Stimulated activated CD4-positive, alpha-beta T cell treated with anti-CD3 and anti-CD28 coated beads, Interleukin-4, amount 100 ng/mL, for 24 hours (primary cell): ENCODE measurements at places on chromosomes 7 and 10.

- no peak for DNase-seq
These were observed 172.3 kb downstream of the KCND2 start for GRCh38 chr7:120445276-120445675.

DNA sequence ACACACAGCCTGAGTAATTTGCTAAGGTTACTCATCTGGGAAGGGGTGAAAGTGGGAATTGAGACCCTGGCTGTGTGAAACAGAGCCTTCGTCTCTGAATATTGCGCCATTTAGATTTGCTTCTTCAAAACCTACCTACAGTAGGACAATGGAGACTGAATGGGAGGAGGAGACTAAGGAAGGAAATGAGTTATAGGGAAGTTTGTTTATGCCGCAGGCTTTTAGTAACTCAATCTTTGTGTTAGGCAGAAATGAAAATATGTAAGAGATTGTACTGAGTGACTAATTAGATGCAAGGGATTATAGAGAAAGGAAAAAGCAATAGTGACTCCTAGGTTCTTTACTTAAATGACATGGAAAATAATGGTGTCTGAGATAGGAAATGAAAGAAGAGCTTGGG lies 80.2 kb downstream of the KCND2 start:
- no peak for DNase-seq

DNA sequence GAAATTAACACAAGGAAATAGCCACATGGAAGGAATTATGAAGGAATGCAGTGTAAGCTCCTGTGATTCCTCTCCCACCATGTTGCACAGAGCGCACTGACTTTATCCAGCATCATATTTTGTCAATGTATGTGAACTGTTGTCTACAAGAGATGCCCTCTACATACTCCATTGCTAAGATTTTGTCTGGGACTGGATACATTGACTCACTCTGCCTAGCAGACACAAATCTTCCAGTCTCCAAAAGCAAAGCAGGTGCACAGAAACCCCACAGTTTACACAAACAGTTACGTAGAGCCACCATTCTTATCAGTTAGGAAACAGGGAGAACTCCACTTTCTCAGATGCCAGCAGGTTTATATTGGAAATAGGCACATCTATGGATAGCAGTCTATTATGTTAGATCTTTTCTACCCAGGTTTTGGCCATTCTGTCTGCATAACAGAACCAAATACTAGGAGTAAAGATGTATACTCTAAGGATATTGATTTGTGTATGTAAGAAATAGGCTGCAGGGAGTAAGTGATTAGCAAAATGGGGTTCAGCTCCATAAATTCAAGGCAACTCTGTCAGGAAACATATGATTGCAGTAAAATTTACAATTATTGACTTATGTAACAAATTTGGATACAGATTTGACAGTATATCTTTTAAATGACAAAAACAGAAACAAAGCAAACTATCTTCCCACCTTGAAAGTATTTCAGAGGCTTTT lies 1.5 kb downstream of the AKR1C2 start:
- DNase-seq, result no peak

GRCh38 chr10:28545967-28546644 lies 13.2 kb downstream of the WAC start:
- DNase-seq, result no peak

GRCh38 chr10:97726636-97727178 lies 10.2 kb upstream of the ZFYVE27 start:
- DNase-seq, result no peak

DNA sequence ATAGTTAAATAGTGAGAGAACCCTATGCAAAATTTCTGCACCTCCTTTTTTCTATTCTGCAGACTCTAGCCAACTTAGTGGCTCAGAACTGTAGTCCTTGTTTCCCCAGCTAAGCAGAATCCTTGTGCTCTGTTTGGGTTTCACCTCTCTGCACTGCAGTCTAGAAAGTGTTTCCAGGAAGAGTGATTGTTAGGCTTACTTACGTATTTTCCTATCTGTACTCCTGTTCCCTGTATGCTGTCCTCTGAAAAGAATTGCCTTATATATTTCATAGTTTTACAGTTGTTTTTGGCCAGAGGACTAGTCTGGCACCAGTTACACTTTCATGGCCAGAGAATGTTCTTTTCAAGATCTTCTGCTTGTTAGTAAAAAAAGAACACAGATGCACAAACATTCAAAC lies 154.6 kb upstream of the POT1 start:
- no peak for DNase-seq

GRCh38 chr10:124939290-124939689 lies 2.6 kb upstream of the ZRANB1 start:
- DNase-seq, result no peak

GRCh38 chr7:149171892-149172533 lies 23.3 kb upstream of the ZNF282 start:
- no peak for DNase-seq

DNA sequence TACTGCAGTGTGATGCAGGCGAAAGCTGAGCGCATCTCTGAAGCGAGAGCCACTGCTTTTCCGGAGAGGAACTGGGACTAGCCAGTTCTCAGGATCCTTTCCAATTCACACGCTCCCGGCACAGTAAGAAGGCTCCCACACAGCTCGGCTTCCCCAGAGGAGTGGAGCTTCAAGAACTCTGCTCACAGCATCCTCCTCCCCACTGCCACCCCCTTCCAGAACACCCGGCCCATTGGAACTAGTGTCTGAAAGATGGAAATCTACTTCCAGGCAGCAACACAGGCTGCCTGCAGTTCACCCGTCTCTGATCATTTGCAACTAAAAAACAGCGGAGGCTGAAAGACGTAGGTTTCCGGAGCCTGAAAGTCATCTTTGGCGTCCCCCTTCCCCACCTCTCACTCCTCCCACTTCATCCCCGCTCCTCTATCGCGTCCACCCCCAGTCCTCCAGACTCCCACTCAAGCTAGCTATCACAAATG lies at the start of gene DGKB:
TSS of gene DGKB (minus strand) at position 163 of the 479 bp plus-strand sequence.
- no peak for DNase-seq

DNA sequence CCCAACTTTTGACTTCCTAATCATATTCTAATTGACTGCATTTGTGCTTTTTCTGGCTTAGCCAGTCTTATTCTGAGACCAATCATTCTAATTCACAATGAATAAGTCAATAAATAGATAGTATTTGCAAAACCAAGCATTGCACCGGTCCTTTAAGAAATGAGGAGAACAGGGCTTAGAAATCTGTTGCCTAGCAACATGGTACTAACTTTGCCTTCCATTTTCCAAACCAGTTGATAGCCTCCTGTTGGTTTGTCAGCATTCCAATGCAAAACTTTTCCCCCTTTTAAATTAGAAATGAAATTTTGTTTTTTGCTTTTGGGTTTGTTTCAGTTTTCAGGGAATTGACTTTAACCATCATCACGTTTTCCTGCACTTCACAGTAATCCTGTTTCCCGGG lies 603.5 kb upstream of the NRP1 start:
- no peak for DNase-seq

- no peak for DNase-seq
These were observed 11.3 kb upstream of the MRPS24 start for GRCh38 chr7:43880596-43880995.

DNA sequence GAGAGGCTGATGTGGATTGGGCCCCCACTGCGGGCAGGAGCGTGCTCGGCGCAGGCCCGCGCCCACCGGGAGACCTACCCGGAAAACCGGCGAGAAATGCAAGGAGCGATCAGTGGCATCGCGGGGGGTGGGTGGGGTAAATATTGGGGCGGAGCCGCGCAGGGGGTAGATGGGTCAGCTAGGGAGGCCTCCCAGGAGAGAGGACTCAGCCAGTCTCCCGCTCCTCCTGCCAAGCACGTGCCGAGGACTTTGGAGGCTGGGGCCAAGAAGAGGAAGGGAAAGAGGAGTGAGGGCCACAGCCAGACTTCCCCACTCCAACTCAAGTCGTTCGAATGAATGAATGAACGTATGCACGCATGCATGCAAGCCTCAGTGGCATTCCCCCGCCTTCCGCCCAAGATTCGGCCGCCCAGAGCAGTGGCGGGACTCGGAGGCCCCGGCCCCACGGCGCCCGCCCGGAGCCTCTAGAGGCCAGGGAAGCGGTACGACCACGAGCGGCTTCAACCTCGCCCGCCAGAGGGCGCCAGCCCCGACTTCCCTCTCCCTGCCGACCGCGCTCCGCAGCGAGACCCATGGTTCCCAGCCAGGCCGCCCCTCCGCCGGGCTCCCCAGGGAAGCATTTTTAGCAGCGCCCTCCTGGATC lies 3.6 kb downstream of the NPM3 start:
- peak; percentile 86 for DNase-seq

DNA sequence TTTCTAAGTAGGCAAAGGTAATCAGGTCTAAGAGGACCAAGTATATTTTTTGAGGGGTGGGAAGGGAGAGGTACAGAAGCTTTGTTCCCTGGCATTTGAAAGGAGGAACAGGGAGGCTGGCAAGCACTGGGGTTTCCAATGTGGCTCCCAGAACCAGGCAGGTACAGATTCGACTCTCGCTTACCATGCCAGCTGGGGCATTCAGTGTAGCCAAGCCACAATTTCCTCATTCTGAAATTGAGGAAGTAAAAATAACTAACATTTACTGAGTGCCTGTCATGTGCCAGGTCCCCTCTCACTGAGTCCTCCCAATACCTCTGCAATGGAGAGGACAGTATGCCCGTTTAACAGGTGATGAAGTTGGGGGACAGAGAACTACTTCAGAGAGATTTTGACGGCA lies 45.9 kb upstream of the BET1 start:
- no peak for DNase-seq

GRCh38 chr7:25656581-25657026 lies 428.3 kb upstream of the NPVF start:
- no peak for DNase-seq

GRCh38 chr7:25954395-25954794 lies 197.6 kb upstream of the NFE2L3 start:
- no peak for DNase-seq

DNA sequence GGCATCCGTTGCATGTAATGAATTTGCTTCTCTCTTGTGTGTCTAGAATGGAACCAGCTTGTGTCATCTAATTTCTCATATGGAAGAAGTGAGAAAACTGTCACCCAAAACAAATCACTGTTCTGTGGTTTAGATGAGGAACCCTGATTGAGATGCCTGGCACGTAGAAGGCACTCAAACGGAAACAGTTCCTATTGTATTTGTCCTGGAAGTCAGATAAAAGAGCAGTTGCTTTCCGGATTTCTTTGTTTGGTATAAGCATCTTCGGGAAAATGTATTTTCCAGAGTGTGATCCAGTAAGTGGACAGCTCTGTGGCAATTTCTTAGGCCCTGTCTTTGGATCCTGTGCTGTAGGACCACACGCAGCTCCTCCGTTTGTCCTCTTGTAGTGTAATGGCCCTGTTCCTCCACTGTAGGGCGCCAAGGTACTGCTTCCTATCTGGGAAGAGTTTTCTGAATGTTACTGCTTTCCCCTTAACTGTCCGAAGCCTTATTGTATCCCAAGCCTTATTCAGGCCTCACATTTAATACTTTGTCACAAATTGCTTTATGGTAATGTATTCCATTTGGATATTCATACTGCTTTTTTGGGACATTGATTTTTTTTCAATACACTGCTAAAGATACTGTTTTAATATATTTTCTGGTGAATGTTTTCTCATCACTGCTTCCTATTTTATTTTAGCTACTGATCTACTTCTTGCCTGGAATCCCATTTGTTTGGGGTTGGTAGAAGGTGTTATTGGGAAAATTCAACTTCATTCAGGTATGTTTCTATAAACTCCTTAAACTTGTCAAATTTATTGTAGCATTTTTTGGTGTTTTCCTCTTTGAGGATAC lies 24.8 kb downstream of the INPP5F start:
- peak; percentile 65 for DNase-seq

GRCh38 chr10:30039988-30040387 lies 19.4 kb downstream of the JCAD start:
- no peak for DNase-seq

- no peak for DNase-seq
These were observed 28.2 kb downstream of the TSPAN15 start for GRCh38 chr10:69479240-69480067.

GRCh38 chr10:92125144-92125543 lies 165.7 kb downstream of the CPEB3 start:
- DNase-seq, result no peak

GRCh38 chr7:20647908-20648776 lies 32.7 kb downstream of the ABCB5 start:
- DNase-seq, result no peak

DNA sequence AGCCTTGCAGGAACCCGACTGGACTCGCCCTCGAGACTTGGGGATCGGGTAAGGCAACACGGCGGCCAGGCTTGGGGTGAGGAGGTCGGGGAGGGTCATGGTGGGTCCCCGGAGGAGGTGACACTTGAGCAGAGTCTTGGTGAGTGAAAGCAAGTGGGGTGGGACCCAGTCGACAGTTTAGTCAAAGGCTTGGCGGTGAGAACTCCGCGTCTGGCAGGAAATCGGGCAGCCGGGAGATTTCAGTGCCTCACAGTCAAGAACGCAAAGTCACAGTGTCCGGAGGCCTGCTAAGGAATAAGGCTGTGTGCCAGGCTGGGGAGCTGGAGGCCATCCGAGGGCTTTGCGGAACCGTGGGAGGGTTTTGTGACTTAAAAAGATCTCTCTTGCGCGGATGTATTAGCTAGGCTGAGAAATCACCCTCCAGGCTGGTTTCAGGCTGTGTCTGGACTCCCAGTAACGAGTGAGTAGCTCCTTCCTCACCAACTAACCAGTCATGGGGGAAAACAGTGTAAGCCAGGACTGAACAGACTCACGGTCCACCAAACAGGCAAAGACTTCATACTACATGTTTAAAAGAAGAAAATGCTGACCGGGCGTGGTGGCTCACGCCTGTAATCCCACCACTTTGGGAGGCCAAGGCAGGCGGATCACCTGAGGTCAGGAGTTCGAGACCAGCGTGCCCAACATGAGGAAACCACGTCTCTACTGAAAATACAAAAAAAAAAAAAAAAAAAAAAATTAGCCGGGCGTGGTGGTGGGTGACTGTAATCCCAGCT lies 613 bp downstream of the AP5Z1 start:
- peak; percentile 50 for DNase-seq

GRCh38 chr7:77439572-77439971 lies 23.4 kb upstream of the GSAP start:
- no peak for DNase-seq

- no peak for DNase-seq
These were observed 6.2 kb downstream of the TMEM236 start for GRCh38 chr10:17758200-17758599.

DNA sequence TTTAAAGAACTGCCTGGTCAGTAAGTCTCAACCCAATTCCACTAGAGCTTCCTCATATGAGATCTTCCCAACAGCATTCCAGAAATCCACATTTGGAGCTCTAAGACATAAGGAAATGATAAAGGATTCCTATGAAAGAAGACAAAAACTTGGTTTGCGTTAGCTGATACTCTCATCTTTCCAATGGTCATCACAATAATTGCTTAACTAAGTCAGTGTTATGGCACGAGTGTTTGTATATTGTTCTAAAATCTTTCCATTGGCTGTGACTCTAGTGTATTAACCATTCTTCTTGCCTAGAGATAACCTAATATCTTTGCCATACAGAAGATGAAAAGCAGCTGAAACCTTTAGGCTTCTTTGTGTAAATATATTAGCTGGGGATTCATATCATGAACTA lies 289.0 kb downstream of the SNX13 start:
- no peak for DNase-seq
